Stimulated activated CD4-positive, alpha-beta T cell treated with anti-CD3 and anti-CD28 coated beads, TNF-alpha, amount 100 ng/mL, for 48 hours (primary cell): ENCODE measurements at places on chromosomes 12 and 14.

DNA sequence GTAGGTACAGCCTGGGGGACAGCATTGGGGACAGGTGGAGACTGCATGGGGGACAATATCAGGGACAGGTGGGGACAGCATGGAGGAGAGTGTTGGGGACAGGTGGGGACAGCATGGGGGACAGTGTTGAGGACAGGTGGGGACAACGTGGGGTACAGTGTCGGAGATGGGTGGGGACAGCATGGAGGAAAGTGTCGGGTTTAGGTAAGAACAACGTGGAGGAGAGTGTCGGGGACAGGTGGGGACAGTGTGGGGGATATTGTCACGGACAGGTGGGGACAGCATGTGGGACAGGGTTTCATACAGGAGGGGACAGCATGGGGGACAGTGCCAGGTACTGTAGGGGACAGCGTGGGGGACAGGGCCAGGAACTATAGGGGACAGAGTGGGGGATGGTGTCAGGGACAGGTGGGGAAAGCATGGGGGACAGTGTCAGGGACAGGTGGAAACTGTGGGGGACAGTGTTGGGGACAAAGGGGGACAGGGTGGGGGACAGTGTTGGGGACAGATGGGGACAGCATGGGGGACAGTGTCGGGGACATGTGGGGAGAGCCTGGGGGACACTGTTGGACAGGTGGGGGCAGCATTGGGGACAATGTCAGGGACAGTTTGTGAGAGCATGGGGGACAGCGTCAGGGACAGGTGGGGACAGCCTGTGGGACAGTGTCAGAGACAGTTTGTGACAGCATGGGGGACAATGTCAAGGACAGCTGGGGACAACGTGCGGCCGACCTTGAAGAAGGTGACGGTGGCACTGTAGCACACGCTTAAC lies 213.1 kb downstream of the TMEM121 start:
- no peak for DNase-seq

DNA sequence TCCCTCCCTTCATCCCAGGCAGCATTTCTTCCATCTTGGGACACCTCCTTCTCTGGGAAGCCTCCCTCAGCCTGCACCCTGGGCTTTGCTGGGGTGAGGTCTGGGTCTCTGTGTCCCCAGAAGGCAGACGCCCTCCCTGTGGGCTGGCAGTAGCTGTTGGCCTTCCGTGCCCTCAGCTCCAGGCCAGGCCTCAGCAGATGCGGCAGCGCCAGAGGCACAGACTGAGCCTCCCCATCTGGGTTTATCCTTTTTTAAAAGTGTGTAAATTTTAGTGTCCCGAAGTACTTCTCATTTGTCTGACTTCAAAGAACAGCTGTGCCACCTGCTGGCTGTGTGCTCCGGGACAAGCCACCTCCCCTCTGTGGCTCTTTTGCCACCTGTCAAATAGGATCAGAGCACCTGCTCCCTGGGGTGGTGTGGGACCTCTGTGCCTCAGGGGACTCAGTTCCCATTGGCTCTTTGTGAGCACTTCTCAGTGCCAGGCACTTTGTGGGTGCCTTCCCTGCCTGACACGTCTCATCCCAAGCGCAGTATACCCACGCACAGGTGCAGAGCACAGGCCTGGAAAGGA lies 11.1 kb downstream of the EXOC3L4 start:
- DNase-seq, result no peak

DNA sequence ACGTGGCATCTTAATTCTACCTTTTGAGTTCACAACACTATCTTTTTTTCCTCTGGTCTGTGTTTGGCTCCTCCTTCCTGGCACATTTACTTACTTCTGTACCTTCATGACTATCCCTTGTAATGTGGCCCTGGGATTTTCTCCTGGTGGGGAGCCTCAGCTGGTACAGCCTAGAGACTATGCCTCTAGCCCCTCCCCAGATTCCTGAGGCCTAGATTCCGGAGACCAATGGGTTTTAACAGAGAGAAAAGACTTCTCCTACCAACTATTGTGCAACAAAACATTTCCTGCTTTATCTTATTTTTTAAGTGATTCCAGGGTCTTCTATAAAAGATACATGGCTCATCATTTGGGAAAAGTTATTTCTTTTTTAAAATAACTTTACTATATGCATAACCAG lies 216.2 kb upstream of the KRR1 start:
- DNase-seq, result no peak

DNA sequence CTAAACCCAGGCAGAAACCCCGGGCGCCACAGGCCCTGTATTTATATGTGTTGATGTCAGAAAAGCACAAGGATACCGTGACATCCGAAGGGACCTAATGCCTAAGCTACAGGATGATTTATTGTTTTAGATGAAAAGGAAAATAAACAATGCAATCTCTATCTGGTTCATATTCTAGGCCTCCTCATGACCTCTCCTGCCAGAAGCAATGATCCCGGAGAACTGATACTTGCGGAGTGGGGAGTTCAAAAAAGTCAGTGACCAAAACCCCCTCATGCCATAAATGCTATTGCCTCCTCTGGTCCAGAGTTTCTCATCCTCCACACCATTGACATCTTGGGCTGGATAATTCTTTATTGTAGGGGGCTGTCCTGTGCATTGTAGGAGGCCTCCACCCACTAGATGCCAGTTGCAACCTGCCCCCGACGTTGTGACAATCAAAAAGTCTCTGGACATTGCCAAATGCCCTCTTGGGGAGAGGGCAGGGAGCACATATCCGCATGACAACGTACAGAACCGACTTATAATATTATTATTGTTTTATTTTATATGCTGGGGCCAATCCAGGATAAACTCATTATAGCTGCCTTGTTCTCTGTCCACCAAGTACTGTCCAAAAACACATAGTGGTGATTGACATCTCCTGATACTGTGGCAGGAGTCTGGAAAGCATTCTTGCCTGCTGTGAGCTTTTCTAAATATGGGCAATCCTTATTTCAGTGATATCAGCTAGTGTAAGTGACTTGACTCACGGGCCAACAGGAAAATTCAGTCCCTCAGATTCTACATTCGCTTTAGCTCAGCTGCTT lies 1.1 kb upstream of the CSRP2 start:
- DNase-seq, result no peak

GRCh38 chr12:120588948-120589930 lies 8.0 kb upstream of the POP5 start:
- DNase-seq, result no peak

DNA sequence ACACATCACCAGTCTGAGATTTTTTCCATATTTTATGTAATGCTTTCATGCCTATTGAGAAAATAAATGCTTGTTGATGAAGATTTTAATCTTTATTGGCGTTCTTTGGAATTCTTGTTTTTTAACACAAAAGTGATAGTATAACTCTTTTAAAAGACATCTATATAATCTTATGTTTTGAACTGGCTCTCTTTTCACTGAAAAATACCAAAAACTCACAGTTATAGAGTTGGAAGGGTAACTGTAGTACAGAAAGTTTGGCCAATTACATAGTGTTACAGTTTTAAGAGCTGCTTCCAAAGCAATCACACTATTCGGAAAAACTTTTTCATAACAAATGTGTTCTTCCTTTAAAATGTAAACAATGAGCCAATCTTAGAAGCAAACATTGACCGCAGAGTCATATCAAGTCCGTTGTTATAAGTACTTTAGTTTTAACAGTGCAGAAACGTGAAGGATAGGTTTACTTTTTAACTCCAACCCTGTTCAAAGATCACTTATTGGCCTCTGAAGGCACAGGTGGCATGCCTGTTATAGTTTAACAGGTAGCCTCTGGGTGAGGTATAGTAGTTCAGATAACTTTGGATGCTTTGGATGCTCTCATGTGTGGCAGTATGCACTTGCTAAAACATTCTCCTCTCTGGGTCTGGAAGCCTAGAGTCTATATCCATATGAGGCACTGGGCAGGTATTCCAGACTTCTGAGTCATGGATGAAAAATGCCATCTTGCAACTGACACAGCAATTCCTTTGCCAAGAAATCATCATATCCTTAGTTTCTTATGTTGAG lies 12.1 kb upstream of the NTN4 start:
- no peak for DNase-seq
